ENCODE measurements at places on chromosomes 11 and 22. TPM values are rescaled to one million over a fixed set of nuclear protein-coding genes. Genes with fewer than 3 reads are reported as not detected.

TRABD gene
- polyA plus RNA-seq, result 93.9 TPM

DNA sequence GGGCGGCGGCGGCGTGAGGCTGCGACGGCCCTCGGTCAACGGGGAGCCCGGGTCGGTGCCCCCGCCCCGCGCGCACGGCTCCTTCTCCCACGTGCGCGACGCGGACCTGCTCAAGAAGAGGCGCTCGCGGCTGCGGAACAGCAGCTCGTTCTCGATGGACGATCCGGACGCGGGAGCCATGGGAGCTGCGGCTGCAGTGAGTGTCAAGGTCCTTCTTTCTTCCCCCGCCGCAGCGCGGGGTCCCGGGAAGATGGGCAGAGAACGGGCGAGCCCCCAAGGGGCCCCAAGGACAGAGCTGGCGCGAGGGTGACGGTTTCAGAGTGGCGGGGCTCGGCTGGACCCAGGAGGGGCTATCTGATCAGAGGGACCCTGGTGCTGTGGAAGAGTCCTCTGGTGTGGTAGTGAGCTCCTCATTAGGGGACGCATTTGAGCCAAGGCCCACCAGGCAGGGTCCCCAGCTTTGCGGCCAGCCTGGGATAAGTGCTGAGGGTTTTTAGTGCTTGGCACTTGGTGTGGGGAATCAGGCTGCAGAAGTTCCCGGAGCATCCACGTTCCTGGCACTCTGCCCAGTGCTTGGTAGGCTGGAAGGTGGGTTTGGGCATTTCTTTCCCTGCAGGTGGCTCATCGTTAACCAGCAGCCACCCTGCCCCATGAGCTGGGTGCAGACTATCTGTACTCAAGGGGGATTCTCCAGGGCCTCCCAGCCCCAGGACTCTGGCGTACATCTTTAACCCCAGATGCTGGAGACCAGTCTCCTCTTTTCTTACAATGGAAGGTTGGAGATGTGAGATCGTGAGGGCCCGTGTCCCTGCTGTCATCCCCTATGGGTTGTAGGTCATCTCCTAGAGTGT is 9.8 kb downstream of the EHBP1L1 start:
- no peak for DNase-seq
- peaks cover 11% of the 10 kb centered on the region for H3K36me3 ChIP-seq
- H3K4me1 ChIP-seq, result peaks cover 45% of the 10 kb centered on the region

DNA sequence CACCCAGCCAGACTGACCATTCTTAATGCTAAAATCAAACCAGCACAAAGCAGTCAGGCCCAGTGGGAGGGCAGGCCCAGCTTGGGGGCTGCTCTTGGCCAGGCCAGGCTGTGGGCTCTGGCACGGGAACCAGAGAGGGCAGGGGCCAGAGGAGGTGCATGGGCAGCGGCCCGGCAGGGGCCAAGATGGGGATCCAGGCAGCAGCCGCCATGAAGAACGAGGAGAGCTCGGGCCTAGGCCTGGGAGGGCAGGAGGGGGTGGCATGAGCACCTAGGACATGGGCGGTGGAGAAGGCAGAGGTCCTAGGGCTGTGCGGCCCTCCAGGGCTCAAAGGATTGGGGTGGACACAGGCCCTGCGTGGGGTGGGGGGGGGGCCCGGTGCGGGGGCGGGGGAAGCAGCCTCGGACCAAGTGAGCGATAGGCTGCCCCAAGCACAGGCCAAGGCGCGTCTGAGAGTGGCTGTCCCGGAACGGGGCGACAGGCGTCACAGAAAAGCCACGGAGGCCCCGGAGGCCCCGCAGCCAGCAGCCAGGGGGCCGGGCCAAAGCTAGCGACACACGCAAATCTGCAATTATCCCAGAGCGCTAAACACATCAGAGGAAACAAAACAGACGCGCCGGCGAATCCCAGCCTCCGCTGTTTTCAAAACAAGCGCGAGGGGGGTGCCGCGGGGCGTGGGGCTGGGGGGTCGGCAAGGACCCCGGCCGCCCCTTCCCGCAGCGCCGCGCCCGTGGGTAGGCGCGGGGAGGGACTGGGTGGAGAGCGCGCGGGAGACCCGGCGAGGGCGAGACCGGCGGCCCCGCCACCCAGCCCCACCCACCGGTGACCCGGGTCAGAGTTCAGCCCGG is 8.3 kb downstream of the PLXNB2 start:
- H3K4me1 ChIP-seq, result peaks cover 39% of the 10 kb centered on the region
- no peak for DNase-seq
- no peak overlapping the region for H3K27ac ChIP-seq

GRCh38 chr11:114449845-114450244 is 10.6 kb downstream of the REXO2 start:
- no peak overlapping the region for H3K4me3 ChIP-seq
- no peaks in the 10 kb centered on the region for H3K27me3 ChIP-seq
- H3K36me3 ChIP-seq, result no peaks in the 10 kb centered on the region
- H3K27ac ChIP-seq, result no peak overlapping the region
